BE2C (cell line): ENCODE measurements at places on chromosomes 16 and 17.
A peak's percentile ranks its signal among the peaks of the same experiment; 100 is the strongest.

- DNase-seq, result no peak
Measured at GRCh38 chr16:84593825-84594724, 23.8 kb downstream of the COTL1 start.

DNA sequence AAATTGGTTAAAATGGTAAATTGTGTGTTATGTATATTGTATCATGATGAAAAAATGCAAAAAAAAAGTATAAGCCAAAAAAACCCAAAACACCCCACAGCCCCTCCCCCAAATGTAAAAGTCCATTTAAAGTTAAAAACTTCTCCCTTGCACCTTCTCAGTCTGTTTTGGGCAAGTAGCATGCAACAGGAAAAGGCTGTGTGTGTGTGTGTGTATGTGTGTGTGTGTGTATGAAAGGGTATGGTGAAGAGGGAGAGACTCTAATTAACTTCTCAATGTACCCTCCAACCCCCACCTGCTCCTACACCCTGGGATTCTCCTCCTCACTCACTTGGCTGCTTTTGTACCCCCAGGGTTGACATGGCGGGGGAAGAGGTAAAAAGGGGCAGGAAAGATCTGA is 9.2 kb upstream of the GGT6 start:
- no peak for DNase-seq

DNA sequence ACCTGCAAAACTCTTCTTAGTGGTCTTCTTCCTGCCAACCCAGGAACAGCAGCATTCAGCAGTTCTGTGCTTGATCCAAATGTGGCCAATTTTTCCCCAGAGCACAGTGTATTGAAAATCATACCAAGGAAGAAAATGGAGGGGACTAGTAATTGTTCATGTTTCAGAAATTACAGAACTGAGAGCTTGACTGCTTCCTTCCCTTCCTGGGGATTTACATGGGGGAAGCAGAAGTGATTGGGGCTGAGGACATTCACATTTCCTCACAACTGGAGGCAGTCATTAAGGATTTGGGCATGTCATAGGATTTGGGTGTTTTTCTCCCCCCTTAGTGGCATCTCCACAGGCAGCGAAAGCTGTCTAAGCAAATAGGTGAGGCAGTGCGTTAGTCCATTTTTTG is 19.7 kb downstream of the CIITA start:
- no peak for DNase-seq

- no peak for DNase-seq
Measured at GRCh38 chr17:22516861-22517636, 824.7 kb downstream of the KCNJ18 start.

GRCh38 chr17:16383772-16384287 is 2.9 kb downstream of the UBB start:
- no peak for DNase-seq

DNA sequence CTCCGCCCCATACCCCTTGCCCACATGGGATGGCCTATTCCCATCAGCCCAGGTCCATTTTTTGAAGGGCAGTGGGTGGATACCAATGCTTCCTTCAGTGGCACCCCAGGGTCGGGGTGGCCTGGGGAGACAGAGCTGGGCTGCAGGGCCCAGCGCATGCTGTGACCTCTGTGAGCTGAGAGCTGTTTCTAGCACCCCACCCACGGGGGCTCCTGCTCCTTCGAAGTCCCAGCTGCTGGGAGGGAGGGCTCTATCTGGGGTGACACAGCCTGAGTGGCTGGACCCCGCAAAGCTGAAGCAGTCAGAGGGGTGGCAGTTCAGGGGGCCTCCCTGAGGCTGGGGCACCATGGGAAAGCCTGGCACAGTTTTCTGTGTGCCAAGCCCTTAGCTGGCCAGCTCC is 10.7 kb downstream of the PAM16 start:
- DNase-seq, result no peak

DNA sequence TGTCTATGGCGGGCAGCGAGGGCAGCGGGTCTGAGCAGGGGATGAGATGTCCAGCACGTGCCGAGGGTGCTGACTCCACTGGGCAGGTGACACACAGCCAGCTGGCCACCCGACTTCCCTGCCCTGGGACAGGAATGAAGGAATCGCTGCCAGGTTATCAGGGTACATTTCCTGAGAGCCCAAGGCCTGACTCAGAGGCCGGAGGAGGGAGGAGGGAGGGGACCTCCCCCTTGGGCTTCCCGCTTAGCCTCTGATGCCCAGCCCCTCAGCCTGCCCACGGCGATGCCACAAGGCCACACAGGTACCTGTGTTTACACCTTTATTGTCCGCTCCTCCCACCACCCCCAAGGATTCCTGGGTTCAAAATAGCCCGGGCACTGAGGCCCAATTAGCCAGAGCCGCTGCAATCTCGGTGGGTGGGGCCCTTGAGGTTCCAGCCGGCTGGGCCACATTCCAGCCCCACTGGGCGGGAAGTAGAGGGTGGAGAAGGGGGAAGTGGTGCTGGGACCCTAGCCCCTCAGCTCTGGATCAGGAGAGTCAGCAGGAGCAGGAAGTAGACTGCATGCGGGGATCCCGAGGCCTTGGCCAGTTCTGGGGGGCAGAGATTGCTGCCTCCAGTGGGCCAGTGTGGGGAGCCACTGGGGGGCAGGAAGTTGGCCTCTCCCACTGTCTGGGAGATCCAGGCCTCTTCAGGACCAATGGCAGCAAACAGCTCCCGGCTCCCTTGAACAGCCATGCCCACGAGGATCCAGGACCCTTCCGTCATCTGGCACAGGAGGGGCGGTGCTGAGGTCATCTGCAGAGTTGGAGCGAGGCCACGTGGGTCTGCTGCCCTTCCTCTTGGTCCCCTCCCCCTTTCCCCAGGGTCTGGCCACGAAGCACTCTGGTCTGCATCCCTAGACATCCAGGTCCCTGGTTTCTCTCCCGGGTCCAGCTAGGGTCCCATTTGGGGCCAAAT is 3.4 kb upstream of the PRSS8 start:
- DNase-seq, result peak; percentile 76

GRCh38 chr17:37781451-37781850 is 36.6 kb upstream of the HNF1B start:
- no peak for DNase-seq

DNA sequence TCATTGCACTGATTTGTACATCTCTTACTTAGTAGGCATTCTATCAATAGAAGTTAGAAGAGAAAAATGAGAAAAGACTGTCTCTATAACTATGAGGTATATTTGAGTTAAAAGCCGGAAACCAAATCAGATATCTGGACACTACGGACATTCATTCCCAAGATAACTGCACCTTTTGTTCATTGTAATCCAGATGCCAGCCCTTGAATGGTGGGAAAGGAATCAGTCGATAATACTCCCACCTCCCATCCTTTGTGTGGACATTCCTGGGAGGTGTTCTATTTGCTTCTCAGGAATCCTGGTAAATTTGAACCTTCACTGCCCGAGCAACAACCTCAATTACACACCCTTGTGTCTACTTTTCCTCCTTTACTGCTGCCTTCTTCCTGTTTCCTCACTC is 225.2 kb downstream of the CHD9NB start:
- DNase-seq, result no peak

DNA sequence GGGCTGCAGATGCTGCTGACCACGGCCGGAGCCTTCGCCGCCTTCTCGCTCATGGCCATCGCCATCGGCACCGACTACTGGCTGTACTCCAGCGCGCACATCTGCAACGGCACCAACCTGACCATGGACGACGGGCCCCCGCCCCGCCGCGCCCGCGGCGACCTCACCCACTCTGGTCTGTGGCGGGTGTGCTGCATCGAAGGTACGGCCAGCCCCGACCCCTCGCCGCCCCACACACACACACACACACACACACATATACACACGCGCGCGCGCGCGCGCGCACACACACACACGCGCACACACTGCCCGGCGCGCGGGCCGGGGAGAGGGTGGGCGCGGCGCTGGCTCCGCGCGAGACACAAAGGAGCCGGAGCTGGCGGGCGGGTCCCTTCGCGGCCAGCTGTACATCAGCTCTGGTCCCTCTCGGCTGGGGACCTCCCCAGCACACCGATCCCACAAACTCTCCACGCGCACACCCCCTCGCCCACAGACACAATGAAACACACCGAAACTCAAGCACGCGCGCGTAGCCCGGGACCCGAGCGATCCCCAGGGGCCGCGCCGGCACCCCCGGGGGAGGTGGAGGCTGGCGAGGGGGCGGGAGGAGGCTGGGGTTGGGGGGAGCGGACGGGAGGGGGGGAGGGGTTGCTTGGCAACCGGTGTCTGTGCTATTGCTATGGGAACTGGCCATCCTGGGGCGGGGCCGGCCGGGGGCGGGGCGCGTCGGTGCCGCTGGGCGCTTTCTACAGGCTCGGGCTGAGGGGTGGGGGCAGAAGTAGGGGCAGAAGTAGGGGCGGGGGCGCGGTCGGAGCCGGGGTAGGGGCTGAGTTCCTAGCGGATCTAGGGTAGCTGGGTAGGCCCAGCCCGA is 658 bp downstream of the CACNG4 start:
- peak; percentile 86 for DNase-seq

DNA sequence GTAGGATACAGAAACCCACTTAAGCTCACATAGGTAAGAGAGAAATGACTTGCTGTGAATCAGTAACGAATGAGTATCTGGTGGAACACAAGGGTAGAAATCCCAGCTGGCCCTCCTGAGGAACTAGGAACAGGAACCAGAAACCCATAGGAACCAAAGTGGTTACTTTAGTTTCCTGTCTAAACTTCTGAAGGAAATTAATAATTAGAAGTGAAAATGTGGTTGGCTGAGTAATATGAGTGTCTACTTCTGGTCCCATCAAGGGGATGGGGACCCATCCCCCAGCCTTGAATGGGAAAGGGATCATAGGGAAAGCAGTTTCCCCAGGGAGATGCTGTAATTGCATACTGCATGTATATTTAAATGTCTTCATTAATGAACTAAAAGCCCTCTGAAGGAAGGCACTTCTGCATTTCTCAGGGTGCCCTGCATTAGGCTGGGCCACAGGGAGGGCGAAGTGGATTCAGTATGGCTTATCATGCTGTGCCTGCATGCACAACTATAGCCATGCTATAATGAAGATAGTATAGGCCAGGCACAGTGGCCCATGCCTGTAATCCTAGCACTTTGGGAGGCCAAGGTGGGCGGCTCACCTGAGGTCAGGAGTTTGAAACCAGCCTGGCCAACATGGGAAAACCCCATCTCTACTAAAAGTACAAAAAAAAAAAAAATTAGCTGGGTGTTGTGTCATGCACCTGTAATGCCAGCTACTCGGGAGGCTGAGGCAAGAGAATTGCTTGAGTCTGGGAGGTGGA is 45.6 kb downstream of the CYB5B start:
- DNase-seq, result no peak

DNA sequence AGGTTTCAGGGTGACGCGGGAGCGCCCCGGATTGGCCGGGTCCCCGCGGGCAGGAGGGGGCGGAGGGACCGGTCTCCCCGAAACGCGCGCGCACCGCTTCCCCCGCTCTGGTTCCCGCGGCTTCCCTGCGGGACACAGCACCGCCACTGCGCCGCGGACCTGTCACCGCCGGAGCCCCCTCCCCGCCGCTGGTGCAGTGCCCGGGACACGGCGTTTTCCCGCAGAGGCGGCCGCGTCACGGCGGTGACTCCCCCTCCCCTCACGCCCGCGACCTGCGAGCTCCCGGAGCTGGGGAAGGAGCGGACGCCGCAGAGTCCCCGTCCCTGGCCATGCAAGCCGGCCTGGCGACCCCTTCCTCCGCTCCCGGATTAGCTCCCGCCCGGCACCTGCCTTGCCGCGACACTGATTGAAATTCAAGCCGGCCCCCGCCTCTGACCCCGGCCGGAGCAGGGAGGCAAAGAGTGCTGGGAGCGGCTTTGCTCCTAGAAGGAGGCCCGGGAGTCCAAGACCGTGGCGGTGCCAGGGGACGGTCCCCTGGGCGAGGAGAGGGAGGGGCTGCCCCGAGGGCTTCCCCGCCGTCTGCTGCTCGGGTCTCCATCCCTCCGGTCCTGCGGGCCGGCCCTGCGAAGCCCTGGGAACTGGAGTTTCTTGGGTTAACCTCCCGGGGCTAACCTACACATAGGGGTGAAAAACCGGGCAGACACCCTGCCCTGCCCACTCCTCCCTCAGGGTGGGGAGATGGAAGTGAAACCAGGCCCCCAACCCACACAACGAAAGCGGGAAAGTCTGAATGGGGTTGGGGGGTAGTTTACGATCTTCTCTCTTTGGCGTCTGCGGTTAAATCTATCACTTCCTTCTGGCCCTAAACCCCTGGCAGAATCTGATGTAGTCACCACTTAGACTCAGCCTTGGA is 1.0 kb downstream of the RHBDL3 start:
- no peak for DNase-seq

DNA sequence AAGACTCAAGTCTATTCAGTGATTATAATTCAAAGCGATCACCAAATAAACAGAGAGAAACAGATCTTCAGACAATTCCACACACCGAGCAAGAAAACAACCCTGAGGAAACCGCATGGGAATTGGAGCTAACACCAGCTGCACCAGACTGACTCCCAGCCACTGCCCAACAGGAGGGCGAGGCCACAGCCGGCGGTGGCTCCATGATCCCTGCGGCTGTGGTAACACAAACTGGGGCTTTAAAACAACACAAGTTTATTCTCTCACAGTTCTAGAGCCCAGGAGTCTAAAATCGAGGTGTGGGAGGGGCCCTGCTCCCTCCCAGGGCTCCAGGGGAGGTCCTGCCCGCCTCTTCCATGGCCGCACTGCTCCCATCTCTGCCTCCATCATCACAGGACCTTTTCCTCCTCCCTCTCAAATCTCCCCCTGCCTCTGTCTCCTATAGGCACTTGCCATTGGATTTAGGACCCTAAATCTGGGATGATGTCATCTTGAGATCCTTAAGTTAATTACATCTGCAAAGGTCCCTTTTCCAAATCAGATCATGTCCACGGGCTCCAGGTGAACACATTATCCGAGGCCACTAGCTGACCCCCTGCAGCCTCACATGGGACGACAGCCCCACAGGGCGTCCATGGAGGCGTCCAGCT is 9.7 kb upstream of the HEXD start:
- DNase-seq, result no peak

DNA sequence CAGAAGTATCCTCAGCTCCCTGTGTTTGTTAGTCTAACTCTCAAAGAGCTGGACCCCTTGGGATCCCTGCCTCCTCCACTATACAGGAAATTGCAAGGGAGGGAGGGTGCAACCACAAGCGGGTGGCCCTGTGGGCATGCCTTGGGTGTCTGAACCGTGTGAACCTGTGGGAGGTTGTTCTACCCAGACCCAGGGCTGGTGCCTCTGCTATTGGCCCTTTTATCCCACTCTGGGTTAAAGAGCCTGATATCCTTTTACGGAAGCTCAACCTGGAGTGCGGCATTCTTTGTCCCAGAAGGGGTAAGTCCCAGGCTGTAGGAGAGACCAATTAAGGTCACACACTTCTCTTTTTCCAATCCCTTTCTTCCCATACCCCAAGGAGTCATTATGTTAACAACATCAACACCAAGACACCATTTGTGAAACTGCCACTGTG is 53.4 kb downstream of the ARSG start:
- no peak for DNase-seq

GRCh38 chr16:81275795-81276194 is 37.3 kb downstream of the BCO1 start:
- DNase-seq, result no peak

GRCh38 chr16:52912565-52913173 is 140.0 kb downstream of the CHD9NB start:
- DNase-seq, result peak; percentile 74

GRCh38 chr17:29625037-29625750 is 2.5 kb upstream of the CORO6 start:
- DNase-seq, result peak; percentile 67

- no peak for DNase-seq
Measured at GRCh38 chr16:51849715-51850114, 697.2 kb downstream of the TOX3 start.
